Gastrocnemius medialis (tissue), 4 donors: ENCODE measurements at places on chromosomes 16 and 17.

DNA sequence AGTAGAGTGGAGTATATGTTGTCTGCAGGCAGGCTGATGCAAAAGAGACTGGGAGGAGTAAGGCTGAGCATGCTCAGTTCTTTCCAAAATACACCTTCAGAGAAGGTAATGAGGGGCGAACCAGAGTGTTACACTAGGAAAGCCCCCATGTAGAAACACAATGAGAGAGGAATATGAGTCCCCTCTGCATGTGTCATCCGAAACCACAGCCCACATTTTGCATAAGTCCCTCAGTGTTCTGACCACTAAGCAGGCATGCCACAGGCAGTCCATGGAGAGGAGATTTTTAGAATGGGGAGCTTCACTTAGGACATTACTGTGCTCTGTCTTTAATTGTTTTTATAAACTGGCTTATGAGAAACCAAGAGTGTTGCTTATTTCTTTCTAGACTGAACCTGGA is 32.0 kb downstream of the SLC6A2 start:
- no peaks in the 10 kb centered on the region for H3K27me3 ChIP-seq
- no peaks in the 10 kb centered on the region for H3K4me1 ChIP-seq
- no peak overlapping the region for H3K4me3 ChIP-seq
- H3K27ac ChIP-seq: no peak overlapping the region

GRCh38 chr17:80796430-80796861 is 195.2 kb upstream of the CHMP6 start:
- H3K4me1 ChIP-seq: peaks cover 34% of the 10 kb centered on the region
- no peak overlapping the region for H3K4me3 ChIP-seq
- H3K27ac ChIP-seq: peak overlapping the region; percentile 76
- H3K27me3 ChIP-seq: no peaks in the 10 kb centered on the region
- no peak for DNase-seq
- H3K36me3 ChIP-seq: no peaks in the 10 kb centered on the region

DNA sequence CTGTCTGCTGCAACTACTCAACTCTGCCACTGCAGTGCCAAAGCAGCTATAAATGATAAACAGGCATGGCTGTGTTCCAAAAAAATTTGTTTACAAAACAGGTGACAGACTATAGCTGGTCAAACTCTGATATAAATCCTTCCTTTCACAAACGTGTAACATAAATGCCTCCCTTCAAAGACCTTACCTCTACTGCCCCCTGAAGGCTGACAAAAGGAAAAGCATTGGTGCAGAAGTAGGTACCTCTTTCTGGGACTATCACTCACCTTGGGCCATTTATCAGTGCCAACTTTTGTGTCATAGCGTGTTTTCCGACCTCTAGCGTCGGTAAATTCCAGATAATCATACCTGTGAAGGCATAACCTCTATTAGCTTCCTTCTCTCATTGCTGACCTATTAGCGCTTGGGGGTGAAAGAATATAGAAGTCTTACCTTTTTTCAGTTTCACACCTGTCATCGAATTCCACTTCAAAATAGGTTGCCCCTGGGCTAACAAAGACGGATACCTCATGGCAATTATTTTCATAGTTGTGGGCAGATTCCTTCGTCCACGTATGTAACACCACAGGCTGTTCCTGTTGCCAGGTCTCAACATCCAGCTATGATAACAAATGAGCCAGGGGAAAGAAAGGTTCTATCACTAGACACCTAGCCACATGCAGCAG is 67.9 kb downstream of the ZZEF1 start:
- no peak overlapping the region for H3K4me3 ChIP-seq
- H3K36me3 ChIP-seq: peaks cover 71% of the 10 kb centered on the region
- no peaks in the 10 kb centered on the region for H3K27me3 ChIP-seq
- no peak for DNase-seq
- H3K27ac ChIP-seq: peak overlapping the region; percentile 97
- peaks cover 31% of the 10 kb centered on the region for H3K4me1 ChIP-seq

GRCh38 chr16:19645557-19645981 is 72.5 kb downstream of the KNOP1 start:
- no peaks in the 10 kb centered on the region for H3K36me3 ChIP-seq
- peak; percentile 33 for DNase-seq
- H3K4me1 ChIP-seq: peaks cover 7% of the 10 kb centered on the region
- peak overlapping the region; percentile 79 for H3K27ac ChIP-seq
- peak overlapping the region; percentile 27 for H3K4me3 ChIP-seq
- no peaks in the 10 kb centered on the region for H3K27me3 ChIP-seq

GRCh38 chr16:24954137-24954536 is 61.0 kb downstream of the ARHGAP17 start:
- H3K36me3 ChIP-seq: no peaks in the 10 kb centered on the region
- H3K4me3 ChIP-seq: no peak overlapping the region
- H3K27me3 ChIP-seq: no peaks in the 10 kb centered on the region
- H3K4me1 ChIP-seq: no peaks in the 10 kb centered on the region

DNA sequence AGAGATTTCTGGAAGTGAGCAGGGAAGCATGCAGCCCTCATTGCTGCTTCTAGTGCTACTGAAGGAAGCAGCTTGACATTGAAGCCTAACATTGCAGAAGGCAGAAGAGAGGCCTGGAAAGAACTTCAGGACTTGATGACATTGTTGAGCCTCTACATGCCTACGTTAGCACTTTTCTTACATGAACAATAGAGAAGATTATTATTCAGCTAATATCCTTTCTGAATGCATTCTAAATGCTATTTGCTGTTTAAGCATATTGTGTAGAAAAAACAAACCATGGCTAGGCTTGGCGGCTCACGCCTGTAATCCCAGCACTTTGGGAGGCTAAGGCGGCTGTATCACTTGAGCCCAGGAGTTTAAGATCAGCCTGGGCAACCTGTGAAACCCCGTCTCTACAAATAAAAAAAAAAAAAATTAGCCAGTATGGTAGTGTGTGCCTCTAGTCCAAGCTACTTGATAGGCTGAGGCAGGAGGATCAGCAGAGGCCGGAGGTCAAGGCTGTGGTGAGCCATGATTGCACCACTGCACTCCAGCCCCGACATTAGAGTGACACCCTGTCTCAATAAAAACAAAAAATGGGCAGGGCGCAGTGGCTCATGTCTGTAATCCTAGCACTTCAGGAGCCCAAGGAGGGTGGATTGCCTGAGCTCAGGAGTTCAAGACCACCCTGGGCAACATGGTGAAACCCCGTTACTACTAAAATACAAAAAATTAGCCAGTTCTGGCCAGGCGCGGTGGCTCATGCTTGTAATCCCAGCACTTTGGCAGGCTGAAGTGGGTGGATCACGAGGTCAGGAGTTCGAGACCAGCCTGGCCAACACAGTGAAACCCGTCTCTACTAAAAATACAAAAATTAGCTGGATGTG is 2.2 kb upstream of the AURKB start:
- no peak overlapping the region for H3K4me3 ChIP-seq
- no peak for DNase-seq
- H3K27ac ChIP-seq: no peak overlapping the region
- H3K4me1 ChIP-seq: peaks cover 14% of the 10 kb centered on the region
- no peaks in the 10 kb centered on the region for H3K36me3 ChIP-seq

DNA sequence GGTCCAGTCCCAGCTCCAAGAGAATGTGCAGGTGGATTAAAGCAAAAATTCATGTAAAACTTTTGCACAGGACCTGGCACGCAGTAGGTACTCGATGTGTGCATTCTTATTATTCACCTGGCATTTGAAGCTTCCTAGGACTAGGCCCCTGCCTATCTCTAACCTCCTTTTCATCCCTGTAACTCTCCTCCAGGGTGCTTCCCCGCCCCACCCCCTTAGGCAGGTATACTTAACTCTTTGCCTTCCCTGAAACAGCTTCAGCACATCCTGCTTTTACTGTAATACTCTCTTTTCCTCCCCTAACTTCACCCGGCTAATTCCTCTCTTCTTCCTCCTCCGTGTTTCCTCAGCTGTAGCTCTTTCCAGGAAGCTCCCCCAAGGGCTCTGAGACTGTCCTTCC is 54.8 kb downstream of the CDK5R1 start:
- no peak overlapping the region for H3K27ac ChIP-seq
- H3K36me3 ChIP-seq: no peaks in the 10 kb centered on the region
- no peak for DNase-seq
- H3K4me3 ChIP-seq: no peak overlapping the region
- peaks cover under 1% of the 10 kb centered on the region for H3K4me1 ChIP-seq

DNA sequence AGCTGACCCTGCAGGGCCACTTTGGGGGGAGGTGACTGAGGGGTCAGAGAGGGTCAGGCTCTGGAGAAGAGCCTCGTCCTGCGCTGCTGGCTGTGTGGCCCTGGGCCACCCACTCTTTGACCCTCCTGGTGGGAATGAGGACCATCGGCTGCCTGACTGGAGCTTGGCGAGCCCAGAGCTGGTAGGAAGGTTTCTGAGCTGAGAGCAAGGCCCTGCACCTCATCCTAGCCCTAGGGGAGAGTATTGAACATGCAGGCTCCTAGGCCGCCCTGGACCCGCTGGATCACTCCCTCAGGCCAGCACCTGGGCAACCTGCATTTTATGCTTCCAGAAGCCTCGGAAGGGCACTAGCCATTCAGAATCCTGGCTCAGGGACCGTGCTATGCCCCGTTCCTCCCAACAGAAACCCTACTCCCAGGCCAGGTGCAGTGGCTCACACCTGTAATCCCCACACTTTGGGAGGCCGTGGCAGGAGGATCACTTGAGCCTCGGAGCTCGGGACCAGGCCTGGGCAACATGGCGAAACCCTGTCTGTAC is 14.5 kb downstream of the MAP2K3 start:
- peaks cover 41% of the 10 kb centered on the region for H3K4me1 ChIP-seq
- no peak overlapping the region for H3K4me3 ChIP-seq
- no peak for DNase-seq
- H3K27ac ChIP-seq: no peak overlapping the region
- no peaks in the 10 kb centered on the region for H3K27me3 ChIP-seq

DNA sequence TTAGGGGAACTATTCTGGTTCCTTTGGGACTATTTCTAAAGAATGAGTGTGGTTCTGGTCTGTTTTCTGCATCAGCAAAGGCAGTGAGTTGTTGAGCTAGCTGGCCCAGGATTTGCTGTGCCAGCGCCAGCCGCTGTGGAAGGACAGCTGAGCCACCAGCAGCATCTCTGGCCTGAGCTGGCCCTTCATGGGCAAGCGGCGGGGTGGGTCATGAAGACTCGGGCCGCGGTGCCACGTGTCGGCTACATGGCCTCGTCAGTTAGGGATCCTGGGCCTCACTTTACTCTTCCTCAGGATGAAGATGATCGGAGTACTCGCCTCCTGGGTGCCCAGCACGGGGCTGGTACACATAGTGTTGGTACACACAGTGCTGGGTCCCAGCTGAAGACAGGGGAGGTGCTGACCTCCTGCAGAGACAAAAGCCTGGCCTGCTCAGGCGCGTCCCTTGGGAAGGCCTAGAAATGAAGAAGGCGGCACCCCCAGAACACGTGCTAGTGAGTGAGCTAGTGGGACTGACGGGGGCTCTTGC is 17.9 kb upstream of the FAAP100 start:
- no peak for DNase-seq
- no peak overlapping the region for H3K4me3 ChIP-seq
- H3K4me1 ChIP-seq: peaks cover 18% of the 10 kb centered on the region
- no peaks in the 10 kb centered on the region for H3K27me3 ChIP-seq
- H3K27ac ChIP-seq: no peak overlapping the region

DNA sequence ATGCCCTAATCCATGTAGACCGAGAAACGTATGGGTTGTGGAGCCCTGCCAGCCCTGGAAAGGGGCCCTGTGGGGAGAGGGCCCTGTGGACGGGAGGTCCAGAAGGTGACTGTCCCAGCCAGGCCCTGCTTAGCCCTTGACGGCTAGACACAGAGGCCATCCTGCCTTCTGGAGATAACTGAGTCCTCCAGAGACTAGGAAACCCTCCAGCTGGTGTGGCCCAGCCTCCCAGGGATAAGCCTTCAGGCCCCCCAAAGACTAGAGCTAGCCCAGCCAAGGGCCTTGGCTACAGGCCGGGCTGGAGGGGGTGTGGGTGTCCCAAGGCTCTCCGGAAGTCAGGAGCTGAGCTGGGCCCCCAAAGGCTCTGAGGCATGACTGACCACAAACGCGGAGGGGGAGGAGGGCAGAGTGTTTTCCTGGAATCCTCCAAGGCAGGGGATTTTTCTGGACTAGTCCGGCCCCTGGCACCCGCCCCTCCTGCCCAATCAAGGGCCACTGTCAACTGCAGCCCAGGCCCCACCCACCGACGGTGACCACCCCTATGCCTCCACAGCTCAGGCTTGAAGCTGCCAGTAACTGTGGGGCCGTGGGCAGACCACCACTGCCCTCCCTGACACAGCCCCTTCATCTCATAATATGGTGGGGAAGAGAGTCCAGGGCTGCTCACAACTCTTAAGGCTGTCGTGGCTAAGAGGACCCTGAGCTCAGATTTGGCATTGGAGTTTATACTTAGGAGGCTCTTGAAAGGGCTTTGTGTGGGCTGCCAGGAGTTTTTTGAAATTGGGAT is 885 bp upstream of the VASN start:
- H3K27ac ChIP-seq: peak overlapping the region; percentile 83
- no peak overlapping the region for H3K4me3 ChIP-seq
- H3K4me1 ChIP-seq: peaks cover 19% of the 10 kb centered on the region
- no peaks in the 10 kb centered on the region for H3K27me3 ChIP-seq
- peak; percentile 27 for DNase-seq

DNA sequence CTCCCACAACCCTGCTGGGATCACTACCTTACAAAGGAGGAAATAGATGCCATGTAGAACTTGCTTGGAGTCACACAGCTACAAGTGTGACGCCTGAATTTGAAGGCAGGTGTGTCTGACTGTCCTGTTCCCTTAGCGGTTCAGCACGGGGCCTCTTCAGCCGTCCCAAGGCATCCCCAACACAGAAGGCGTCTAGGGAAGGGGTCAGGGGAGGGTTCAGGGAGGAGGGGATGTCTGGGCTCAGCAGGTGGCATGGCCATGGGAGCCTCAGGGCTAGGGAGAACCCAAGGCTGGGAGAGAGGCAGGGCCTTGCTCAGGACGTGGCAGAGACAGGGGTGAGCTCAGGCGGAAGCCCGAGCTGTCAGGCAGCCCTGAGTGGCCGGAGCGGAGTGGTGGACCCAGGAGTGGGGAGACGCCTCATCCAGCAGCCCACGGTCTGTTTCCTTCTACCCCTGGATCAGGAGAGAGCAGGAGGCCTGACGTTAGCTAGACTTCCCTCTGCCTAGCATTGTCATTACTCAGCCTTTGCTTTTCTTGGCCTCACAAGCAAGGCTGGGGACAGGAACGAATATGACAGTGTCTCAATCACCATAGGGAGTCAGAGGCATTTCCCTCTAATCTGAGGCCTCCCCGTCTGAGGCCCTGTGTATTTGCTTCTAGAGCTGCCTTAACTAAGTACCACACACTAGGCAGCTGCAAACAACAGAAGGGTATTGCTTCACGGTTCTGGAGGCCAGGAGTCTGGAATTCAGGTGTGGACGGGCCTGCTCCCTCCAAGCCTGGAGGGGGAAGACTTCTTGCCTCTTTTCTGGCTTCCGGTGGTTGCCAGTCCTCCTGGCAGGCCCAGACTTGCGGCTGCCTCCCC is 31.3 kb upstream of the ANKRD40CL start:
- H3K4me1 ChIP-seq: no peaks in the 10 kb centered on the region
- no peaks in the 10 kb centered on the region for H3K27me3 ChIP-seq
- no peaks in the 10 kb centered on the region for H3K36me3 ChIP-seq
- H3K4me3 ChIP-seq: no peak overlapping the region
- no peak overlapping the region for H3K27ac ChIP-seq
- DNase-seq: no peak
